Activated CD8-positive, alpha-beta memory T cell treated with anti-CD3 and anti-CD28 coated beads for 24 hours (primary cell): ENCODE measurements at places on chromosomes 5 and 9.

DNA sequence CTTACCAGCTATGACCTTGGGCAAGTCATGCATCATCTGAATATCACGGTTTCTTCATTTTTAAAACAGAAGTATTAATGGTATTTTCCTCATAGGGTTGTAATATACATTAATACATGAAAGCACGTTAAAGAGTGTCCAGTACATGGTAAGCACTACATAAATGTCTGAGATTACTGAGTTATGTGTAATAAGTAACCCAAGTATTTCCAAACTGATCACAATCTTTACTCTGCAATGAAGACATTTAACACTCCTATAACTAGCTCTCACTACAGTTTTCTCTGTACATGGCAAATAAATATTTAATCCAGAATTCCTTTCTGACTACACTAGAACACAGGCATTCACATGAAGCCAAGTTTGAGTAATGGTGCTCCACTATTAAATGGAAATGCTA, 4.0 kb downstream of the GLDC start:
- no peak for DNase-seq

- no peak for DNase-seq
Measured at GRCh38 chr9:137951107-137951506, 73.5 kb downstream of the CACNA1B start.

DNA sequence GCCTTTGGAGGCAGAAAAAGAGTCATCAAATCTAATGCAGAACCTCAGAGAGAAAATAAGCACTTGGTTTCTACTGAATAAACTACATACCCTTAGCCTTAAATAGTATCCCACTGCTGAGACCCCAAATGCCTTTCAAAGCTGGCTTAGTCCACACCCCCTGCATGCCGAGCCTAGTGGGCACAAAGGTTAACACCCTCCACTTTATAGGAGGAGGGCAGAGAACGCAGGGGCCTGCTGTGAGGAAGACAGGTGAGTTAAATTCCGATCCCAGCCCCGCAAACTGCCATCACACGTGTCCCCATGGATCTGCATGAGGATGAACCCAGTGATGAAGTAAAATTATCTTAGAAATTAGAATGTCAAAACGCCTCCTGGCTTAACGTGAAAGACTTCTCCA, 19.5 kb upstream of the HSD17B3 start:
- no peak for DNase-seq

- no peak for DNase-seq
Measured at GRCh38 chr5:135561266-135561665, 17.5 kb downstream of the CXCL14 start.

- no peak for DNase-seq
Measured at GRCh38 chr5:91158011-91158410, 225.1 kb downstream of the ARRDC3 start.

DNA sequence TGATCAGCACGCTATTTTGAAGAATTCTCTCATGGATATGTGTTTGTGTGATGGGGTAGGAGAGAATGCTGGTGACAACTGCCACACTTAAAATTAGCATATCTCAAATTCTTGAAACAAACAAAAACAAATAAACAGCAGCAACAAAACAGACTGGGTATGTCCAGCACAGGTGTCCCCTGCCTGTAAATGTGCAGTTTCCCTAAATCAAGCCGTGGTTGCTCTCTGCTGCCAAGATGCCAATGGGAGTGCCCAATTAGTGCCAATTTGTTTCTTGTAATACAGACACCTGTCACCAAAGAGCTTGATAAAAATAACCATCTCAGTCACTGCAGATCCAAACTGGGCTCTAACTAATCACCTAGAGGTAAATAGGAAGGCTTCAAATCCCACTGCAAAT, 144.2 kb upstream of the SMARCA2 start:
- DNase-seq, result no peak

DNA sequence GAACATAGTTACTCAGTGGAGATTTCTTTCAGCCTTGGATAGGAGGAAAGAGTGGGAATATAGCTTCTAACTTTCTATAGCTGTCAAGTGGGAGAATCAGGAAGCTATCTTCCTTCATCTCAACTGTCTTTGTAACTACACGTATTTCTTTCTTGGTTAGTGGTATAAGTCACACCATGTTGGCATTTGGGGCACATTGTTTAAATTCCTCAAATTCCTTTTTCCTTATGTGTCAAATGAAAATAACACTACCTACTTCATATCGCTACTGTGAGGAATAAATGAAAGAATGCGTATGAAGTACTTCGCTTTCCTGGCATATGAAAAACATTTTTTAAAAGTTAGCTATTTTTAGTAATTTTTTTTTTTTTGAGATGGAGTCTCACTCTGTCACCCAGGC, 1082.5 kb upstream of the WWC1 start:
- no peak for DNase-seq

DNA sequence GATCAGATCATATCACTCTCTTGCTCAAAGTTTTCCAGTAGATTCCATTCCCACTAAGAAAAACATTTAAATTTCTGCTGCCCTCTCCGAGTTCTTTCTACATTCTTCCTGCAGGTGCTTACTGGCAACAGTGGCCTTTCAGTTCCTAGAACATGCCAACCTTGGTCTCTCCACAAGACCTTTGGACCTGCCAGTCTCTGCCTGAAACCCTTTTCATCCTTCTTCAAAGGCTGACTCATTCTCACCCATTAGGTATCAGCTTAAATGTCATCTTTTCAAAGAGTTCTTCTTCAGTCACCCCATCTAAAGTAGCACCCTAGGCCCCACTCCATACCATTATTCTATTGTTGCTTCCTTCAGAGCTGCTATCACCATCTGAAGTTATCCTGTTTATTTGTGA, 21.8 kb downstream of the PPIC start:
- no peak for DNase-seq

DNA sequence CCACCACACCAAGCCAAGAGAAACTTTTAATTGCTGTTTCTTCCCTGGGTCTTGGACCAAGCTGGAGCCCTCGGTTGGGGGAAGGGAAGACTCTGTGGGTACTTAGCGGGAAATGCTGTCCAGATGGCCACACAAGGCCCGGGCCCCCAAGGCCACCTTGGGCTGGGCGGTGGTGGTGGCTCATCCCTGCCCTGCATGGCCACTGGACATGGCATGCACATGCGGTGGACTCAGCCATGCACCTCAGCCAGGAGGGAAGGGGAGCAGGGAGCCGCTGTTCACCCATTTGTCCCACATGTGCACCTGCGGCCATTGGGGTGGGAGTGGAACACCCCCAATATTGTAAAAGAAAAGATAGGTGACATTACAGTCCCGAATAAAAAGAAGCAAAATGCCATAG, 72.4 kb downstream of the RGMB start:
- DNase-seq, result no peak

DNA sequence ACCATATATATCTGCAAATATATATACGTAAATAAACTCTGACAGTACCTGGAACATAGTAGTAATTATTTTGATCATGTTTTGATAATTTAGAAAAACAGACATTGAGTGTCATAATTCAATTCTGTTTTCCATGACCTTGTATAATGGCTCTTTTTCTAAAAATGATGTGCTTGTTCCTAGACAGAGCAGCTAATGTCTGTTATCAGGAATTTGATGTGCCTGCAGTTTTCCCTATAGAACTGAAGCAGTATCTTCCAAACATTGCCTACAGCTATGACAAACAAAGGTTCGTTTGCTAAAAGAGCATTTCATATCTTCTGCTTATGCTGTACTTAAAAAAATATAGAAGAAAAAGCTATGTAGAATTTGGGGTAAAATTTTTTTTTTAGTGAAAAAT, 5.3 kb downstream of the SETD9 start:
- DNase-seq, result no peak

GRCh38 chr9:132998831-132999635, 20.5 kb downstream of the GFI1B start:
- DNase-seq, result no peak

DNA sequence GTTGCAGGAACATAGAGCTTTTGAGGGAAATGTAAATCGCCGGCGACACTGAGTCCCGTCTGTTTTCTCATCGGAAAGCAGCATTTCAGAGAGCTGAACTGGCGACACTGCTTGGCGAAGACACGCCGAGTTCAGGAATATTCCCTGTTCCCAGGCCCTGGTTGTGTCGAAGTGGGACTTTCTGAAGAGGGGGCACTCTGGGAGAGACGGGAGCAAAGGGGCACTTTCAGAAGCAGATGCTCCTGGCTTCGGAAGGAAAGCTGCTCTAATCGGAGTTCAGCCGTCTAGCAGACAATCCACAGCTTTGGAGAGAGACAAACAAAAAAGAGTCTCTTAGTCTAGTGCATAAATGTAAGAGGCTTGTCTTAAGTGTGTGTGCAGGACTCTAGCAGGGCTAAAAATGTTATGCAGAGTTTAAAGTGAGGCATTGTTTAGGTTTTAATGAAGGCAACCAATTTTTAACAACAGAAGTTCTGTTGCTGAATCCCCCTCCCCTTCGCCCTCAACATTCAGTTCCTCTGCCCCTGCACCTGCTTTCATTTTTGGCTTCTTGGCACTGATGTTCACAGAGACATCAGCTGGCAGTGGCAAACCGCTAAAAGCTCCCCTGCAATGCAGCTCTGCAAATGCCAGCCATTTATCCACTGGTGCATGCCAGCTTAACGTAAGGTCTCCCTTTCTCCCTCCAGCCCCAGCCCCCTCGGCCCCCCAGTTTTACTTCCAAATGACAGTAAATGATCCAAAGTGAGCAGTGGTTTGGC, 289.5 kb upstream of the MPDZ start:
- DNase-seq, result no peak

DNA sequence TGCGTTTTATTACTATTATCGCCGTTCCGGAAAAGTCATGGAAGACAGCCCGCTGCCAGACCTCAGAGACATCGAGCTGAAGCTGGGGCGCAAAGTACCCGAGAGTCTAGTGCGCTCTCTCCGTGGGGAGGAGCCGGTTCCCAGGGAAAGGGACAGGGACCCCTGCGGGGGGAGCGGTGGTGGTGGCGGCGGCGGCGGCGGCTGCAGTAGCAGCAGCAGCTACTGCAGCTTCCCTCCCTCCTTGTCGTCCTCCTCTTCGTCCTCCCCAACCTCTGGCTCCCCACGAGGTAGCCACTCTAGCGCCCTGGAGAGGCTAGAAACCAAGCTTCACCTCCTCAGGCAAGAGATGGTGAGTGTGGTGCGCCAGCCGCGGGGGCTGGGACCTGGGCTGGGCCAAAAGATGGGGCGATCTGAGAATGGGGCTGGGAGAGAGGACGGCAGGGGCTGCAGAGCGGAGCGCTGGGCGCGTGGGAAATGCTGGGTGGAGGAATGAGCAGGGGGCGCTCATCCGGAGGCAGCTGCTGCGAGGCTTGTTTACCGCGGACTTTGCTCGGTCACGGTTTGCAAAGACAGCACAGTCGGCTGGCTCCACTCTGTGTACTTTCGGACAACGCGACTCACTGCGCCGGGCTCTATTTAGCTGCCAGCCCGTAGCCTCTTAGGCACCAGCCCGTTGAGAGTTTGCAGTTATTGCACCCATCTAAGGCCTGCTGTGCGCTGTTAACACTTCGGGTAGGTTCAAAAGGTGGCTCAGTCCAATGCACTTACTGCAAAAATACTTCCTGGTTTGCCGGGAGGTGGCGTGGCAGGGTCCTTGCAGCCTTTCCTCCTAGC, 1.1 kb downstream of the LURAP1L start:
- no peak for DNase-seq

- no peak for DNase-seq
Measured at GRCh38 chr9:3517377-3518048, 8.3 kb downstream of the RFX3 start.

GRCh38 chr5:152900332-152900731, 495.3 kb upstream of the NMUR2 start:
- DNase-seq, result no peak

DNA sequence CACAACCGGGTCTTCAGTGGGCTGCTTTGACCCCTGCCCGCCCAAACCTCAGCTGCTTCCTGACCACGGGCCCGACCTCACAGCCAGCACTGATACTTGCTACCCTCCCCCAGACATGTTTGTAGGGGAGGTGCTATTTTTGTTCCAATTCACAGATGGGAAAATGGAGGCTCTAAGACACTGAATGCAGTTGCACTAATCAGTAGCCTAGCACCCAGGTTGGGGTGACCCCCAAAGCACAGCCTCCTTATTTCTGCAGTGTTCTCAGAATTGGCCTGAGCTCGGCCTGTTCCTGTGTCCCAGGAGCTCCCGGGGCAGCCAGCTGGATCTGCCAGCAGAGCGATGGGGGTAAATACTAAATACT, 22.6 kb downstream of the LAMC3 start:
- DNase-seq, result no peak

DNA sequence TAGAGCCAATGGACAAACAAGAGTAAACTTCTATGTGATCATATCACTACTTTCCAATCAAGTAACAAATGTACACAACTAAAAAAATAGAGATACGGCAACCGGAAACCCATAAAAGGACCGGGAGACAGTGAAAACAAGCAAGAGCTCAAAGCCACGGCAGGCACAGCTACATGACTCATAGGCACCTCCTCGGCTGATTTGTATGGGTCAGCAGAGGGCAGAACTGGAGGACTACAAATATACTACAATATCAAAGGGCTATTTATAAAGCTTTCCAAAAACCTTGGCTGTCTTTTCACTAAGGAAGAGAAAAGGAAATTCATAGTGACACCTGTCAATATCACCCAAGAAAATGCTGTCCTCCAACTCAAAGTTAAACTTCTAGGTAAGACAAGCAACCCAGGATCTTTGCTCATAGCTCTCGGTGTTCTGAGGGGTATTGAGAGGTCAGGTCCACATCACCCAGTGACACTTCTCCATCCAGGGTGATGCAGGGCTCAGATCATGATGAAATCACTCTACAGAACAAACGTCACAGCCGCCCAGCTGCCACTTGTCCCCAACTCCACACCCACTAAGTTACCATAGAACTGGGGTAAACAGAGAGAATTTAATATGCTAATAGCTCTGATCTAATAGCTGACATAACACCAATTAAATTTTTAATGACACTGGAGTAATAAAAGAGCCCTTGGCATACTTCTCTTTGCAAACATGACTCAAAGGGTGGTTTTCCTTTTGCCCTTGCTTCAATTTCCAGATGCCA, 41.3 kb downstream of the PFDN1 start:
- DNase-seq, result no peak

DNA sequence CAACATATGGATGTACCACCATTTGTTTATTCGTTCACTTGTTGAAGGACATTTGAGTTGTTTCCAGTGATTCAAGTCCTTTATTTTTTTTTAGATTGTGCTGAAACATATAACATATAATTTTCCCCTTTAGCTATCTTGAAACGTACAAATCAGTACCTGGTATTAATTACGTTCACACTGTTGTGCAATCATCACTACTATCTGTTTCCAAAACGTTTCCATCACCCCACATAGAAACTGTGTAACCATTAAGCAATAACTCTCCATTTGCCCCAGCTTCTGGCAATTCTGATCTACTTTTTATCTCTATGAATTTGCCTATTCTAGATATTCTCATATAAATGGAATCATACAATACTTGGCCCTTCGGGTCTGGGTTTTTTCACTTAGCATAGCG, 116.0 kb downstream of the FGF1 start:
- DNase-seq, result no peak
